Gastroesophageal sphincter (tissue), 4 donors: ENCODE measurements at places on chromosomes 6 and 20.

DNA sequence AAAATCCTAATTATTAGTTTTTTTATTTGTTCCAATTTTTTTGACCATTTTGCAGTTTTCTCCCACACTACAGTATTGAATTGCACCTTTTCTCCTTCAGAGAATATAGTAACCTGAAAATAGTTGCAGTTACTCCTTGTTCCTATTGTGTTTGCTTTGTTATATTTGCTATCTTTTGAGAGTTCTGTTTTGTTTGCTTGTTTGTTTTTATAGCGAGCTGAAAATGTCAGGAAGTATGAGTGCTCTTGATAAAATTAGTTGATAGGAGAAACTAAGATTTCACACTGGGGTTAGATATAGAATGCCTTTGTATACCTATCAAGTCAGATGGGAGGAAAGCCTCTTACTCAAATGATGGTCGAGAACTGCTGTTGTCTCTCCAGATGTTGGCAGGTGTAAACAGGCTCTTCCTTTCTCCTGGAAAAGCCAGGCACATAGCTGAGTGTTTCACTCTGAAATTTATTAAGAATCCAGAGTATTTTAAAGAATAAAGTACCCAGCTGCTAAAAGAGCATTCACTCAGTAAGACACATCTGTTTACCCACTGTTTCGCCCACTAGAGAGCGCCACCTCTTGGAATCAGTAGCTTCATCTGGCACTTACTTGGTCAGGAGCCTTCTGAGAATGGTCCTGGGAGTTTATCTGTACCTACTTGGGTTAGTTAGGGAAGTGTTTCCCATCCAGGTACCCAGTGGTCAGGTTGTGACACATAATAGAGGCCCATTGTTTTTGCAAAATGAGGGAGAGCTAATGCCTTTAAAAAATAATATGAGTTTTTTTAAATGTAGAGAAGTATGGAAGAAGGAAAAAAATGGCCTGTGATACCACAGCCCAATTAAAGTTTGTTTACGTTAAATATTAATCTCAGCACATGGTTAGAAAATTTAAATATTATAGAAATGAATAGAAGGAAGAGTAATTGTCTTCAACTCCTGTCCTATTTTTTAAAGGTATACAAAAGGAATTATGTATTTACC is 11.2 kb downstream of the NT5DC1 start:
- ATAC-seq, result no peak

DNA sequence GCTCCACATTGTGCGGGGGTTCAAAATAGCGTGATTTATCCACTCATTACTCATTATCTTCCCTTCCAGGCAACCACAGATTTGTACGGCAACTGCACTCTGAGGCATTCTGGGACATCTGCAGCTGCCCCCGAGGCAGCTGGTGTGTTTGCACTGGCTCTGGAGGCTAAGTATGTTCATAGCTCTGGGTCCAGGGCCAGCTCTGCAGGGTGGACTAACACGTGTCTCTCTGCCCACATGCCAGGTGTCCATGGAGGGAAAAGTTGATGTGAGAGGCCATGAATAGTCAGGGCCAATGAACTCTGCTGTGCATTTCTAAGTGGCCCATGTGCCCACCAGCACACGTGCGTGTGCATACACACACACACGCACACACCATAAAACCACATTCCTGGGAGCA is 74.9 kb downstream of the BFSP1 start:
- no peak for ATAC-seq

DNA sequence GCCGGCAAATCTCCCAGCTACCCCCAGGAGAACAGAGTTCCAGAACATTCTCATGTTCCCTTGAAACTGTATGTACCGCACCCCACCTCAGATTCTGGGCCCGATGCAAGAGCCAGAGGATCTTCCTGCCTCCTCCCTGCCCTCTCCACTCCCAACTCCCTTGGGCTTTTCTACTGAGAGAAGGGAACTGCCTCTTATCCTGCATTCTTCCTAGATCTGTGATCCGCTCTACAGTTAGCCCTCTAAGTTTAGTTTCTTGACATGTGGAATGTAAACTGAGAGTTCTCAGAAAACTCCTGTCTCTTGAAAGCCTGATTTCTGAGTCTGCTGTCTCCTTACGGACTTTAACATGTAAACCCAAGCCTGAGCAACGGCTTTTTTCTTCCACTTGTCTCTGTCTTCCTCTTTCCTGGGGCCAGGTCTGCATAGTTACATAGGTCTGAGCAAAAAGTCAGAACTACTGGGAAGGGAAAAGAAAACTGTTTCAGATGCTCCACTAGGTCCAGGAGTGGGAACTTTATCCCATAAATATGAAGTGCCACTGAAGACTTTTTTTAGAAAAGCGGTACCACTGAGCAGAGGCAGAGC is 86.5 kb upstream of the TNFAIP3 start:
- ATAC-seq, result peak; percentile 63

DNA sequence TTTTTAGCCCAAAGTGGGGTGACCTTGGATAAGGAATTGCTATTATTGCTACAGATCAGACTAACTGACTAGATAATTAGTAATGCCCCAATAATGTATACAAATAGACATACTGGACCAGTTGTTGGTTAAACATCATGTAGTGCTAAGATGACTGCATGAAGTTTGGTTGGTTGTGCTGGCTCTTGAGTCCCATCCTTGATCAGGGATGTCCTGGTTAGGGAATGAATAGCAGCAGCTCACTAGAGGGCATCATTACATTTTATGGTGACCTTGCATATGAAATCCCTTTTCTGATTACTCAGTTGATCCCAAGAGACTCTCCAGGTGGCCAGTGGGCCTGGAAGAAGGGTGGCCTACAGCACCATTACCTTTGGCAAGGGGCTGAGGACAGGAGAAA is 10.9 kb downstream of the TPBG start:
- ATAC-seq, result no peak

GRCh38 chr6:87151781-87152525 is 3.4 kb upstream of the ZNF292 start:
- peak; percentile 44 for ATAC-seq

DNA sequence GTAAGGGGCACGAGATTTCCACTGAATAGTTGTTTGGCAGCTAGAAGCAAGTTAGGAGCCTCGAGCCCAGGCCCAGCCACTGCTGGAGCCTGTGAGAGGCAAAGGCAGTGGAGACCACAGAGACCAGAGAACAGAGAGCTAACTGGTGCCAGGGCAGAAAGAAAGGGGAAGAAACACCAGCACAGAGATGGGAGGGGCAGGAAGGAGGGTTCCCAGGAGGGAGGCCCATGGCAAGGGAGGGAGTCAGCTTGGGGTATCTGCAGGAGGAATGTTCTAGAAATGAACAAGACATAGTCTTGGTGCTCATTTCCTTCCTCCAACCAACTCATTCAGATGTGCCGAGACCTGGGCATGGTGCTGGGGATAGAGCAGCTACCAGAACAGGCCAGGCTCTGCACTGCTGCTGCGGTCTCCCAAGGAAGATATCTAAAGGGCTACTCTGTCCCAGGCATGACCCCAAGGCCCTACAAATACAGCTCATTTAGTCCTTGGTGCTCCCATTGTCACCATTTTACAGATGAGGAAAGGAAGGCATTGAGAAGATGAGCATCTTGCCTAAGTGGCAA is 10.7 kb downstream of the ANGPT4 start:
- ATAC-seq, result no peak

DNA sequence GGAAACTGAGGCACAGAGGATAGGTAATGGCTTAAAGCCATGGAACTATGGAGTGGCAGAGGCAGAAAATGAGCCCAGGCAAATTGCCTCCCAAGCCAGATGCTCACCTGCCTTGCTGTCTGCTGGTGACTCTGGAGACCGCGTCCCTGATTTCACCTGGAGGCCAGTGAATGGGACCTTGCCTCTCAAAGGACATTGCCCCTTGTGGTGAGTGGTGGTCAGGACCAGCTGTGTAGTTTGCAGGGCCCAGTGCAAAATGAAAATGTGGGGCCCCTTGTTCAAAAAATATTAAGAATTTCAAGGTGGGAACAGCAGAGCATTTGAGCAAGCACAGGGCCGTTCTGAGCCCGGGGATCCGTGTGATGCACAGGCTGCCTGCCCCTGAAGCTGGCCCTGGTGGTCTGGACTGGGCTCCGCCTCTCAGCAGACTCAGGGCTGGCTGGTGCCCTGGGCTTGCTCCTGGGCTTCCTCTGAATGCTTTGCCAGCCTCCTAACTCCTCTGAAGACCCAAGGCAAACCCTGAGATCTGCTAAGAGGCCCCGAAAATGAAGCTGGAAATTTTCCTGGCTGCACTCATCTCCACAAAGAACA is 19.8 kb upstream of the KCNG1 start:
- ATAC-seq, result no peak

DNA sequence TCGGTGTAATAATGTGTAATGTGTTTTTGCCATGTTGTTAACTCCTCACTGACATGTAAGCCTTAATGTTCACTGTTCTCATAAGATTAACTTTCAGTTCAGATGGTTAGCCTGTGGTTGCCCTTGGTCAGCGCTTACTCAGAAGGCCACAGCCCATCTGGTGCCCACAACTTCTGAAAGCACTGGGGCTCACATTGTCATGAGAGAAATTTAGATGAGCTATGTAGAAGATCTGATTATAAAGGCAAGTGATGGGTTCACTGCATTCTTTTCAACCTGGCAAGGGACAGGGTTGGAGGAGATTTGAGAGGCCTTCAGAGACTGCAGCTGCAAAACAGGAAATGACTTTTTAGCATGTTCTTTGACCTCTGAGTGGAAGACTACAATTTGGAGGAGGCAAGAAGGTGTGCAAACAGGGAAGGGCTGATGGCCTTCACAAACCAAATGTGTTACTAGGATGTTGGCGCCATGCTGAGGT is 242.3 kb upstream of the SUPT3H start:
- ATAC-seq, result no peak

GRCh38 chr6:81937296-81937937 is 184.9 kb upstream of the TENT5A start:
- ATAC-seq, result no peak

DNA sequence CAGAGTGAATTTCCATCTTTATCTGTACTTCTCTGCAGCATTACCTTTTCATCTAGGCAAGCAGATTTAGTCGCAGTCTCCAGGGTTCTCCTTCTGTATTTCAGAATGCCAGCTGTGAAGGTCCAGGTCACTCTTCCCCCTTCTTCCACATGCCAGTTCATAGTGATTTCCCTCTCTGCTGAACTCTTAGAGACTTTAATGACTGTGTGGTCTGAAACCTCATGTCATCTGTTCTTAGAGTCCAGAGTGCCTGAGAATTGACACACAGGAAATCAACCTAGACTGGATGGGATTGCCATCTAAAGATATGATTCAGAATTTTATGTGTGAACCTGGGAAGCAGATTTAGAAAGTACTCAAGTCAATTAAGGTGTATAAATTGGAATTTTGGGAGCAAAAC is 248.1 kb downstream of the TPBG start:
- no peak for ATAC-seq

- ATAC-seq, result no peak
These were observed 126.9 kb upstream of the QKI start for GRCh38 chr6:163287626-163288025.

GRCh38 chr20:50146214-50146613 is 7.3 kb downstream of the PEDS1 start:
- ATAC-seq, result no peak

DNA sequence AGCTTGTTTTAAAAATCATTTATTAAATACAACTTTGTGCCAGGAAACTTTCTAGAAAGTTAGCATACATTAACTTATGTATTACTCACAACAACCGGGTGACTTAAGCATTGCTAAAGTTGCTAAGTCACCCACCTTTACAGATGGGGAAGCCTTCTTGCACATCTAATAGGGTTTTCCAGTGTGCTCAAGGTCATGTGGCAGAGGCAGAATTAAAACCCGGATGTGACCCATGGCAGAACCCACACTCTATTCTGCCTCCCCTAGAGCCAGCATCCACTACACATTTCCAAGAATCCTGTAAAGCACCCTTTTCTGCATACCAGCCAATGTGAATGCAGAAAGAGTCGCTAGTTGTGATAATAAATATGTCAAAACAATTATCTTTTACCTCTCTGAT is 13.4 kb downstream of the LINC00237 start:
- ATAC-seq, result no peak

GRCh38 chr6:2536451-2536850 is 214.3 kb downstream of the MYLK4 start:
- no peak for ATAC-seq

DNA sequence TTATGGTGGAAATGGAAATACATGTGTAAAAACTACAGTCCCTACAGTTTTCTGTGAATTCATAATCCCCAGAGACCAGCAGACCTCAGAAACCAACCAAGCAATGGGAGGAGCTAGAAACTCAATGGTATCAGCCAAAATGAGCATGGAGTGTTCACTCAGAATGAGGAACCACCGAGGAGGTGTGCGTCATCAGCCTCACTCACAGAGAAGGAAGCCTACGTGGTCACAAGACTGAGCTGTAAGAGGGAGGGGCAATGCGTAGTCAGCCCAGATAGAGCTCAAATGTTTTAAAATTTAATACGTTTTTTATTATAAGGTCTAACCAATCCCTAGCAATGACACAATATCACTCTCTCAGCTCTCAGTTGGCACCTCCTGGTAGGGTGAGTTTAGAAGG is 17.4 kb downstream of the MYLK4 start:
- peak; percentile 79 for ATAC-seq

GRCh38 chr6:158026901-158027589 is 45.4 kb downstream of the SYNJ2 start:
- no peak for ATAC-seq

DNA sequence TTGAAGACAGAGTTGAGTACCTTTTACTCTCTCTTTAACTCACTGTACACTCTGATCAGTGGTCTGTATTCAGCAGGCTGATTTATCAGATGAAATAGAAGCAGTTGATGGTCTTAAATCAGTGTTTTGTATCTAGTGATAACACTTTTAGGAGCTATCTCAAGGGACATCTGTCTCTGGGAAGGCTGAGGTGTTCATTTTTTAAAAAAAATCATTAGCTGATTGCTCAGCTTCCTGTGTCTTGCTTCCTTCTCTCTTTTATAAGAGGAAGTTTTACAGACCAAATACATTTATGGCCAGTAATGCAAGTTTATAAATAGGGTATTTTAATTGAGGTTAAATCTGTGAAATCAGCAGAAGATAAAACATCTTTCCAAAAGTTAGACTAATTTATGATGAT is 12.0 kb upstream of the CCDC170 start:
- ATAC-seq, result no peak

DNA sequence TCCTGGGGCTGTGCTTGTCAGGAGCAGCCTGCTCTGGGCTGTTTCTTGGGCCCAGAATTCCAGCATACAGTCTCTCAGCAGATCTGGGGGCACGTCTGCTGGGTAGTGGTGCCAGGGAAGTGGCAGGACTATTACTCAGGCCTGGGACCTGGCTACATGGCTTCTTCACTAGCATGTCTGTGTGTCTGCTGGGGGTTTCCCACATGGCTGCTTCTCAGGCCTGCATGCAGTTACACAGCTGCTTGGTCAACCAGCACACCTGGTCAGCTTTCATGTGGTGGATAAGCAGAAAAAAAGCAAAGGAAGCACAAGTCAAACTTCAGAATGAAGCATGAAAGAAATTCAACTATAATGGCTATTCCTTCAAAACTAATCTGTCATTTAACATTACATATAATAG is 316.2 kb upstream of the NOX3 start:
- no peak for ATAC-seq

- ATAC-seq, result no peak
These were observed 264.5 kb downstream of the KIF16B start for GRCh38 chr20:16308754-16309153.

- no peak for ATAC-seq
These were observed 6.0 kb downstream of the STX11 start for GRCh38 chr6:144156338-144156737.

GRCh38 chr6:16430391-16431089 is 192.2 kb downstream of the GMPR start:
- ATAC-seq, result no peak
